ENCODE measurements at places on chromosomes 1 and 21.

DNA sequence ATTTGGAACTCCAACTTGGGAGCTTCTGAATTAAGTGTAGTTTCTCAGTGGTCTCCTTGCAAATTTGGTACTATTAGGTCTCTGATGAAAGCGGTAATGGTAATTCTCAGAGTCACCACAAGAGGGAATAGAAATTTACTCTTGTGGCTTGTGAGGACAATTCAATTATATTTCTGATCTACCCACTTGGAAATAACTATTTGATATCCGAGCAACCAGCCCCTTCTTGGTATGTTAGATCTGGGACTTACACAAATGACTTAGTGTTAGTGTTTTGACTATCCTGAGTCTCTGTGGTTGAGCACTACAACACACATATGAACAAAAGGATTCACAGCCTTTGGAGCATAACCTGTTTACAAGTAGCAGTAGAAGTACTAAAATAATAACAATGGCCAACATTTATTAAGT is 68.1 kb downstream of the RPS6KA1 start:
- peak; percentile 51 for DNase-seq

DNA sequence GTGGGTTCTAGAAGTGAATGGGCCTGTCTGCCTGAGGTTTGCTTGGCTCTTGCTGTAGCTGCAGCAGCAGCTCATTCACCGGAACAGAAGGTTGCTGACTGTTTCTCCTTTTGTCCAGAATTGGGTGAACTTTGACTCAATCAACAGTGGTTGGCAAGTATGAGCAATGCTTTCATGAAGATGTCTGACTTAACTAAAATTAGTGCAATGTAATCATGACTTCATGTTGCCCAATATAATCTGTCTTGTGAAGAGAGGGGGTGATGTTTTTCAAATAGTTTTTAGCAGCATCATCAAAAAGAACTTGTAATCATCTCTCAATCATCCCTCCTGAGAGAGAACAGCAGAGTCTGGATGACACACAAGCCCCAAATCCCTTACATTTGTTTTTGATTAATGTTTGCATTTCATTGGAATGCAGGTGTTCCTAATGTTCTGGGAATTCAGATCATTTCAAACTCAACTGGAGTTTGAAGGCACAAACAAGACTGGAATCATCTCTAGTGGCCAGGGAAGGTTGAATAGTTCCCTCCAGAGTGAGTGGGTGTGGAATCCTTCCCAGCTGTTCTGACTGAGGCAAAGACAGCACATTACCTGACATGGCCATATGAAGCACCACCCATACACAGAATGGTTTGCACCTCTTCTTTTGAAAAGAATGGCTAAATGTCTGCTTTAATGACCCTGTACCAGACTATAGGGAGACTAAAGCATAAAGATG is 82.9 kb downstream of the HLX start:
- DNase-seq = peak; percentile 99

DNA sequence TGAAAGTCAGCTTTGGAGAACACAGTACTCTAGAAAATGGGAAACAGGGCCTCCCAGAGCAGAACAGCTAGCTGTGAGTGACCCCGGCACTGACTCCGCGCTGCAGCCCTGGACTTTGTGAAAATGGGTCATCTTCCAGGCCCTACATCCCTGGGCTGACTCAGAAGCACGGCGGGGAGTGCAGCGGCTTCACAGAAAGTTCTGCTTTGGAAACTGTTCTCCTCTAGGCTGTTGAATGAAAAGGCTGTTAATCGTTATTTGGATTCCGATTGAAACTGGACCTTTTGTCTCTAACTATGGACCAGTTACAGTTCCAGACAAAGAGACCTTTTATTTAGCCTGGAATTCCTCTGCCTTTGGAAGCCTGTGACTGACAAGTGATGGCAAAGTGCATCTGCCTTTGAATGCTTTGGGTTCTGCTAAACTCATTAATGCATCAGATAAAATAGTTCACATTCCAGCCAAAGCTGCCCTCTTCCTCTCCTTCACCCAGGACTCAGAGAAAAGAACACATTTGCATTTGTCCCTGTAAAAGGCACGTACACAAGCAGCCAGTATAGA is 144.9 kb upstream of the HOOK1 start:
- peak; percentile 55 for DNase-seq

GRCh38 chr21:28633839-28634555 is 358.7 kb downstream of the LTN1 start:
- DNase-seq = peak; percentile 76

DNA sequence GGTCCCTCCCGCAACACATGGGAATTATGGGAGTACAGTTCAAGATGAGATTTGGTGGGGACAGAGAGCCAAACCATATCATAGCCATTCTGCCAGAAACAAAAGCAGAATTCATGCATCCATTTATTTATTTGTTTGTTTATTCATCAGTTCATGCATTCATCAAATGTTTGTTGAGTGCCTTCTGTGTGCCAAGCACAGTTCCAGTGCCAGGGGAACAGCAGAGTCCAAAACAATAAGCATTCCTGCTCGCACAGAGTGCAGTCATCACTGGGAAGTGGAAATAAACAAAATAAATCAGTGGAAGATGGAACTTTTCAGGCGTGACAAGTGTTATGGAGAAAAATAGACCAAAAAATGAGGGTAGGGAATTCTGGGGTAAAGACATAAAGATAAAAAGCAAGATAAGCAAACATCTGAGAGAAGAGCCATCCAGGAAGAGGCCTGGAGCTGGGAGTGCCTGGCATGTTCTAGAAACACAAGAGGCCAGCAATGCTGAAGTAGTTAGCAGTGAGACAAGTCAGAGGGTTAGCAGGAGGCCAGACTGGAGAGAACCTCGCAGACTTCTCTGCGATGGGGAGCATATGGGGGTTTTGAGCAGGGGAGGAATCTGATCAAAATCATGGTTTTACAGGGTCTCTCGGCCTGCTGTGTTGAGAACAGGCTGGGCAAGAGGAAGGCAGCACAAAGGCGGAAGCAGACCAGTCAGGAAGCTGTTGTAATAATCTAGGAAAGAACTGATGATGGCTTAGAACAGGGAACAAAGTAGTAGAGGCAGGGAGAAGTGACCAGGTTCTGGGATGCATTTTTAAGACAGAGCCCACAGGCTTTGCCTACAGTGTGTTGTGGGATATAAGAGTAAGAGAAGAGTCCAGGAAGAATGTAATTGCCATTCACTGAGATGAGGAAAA is 113.2 kb downstream of the GLUL start:
- no peak for DNase-seq

DNA sequence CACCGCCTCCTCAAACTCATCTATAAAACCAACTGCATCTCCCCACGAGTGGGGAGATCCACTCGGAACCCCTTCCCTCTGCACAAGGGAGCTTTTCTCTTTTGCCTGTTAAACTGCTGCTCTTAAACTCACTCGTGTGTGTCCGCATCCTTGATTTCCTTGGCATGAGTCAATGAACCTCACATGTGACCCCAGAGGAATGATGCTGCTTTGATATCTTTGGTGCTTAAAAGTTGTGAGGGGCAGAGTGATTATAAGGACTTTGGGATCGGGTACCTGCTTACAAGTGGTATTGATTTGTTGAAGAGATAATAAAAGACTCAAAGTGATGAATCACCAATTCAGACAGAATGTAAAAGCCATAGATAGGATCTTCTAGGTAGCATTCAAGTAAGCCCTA is 125.3 kb downstream of the GREM2 start:
- DNase-seq = no peak

DNA sequence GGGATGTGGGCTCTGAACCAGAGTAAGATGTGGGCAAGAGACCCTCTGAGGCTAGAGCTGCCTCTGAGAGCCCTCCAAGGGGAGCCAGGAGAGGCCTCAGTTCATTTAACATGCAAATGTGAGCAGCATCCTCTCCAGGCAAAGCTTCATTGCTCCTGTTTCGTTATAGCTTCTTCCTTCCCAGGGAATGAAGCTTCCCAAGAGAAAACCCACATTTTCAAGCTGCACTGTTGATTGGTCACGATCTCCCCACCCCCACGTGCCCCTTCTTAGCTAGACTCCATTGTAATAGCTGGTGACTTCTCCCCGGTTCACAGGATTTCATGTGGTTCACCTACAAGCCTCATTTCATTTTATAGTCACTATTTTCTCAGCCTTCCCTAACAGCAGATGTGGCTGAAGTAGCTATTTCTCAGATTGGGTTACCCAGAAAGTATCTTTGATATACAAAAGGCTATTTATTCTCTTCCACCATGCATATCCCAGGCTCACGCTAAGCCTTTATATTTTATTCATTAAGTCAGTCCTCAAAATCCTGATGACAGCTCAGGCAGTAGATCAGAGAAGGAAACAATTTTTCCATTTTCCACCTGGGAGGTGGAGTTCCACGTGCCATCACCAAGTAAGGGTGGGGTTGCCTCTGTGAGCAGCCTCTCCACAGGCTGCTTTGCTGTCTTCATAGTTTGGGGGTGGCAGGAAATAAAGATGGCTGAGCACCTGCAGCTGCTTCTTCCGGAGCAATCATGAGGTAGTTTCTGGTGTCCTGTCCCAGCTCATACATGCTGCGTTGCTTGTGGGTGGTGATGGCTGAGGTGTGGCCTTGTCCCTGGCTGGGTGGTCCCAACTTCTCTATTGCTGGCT is 178.3 kb upstream of the RAB4A start:
- no peak for DNase-seq

- no peak for DNase-seq
Measured at GRCh38 chr1:109396871-109397580, 692 bp downstream of the SORT1 start.

GRCh38 chr1:179046808-179047635 is 21.3 kb downstream of the FAM20B start:
- DNase-seq = no peak

- peak; percentile 38 for DNase-seq
Measured at GRCh38 chr1:241593186-241593585, 47.0 kb downstream of the CHML start.

DNA sequence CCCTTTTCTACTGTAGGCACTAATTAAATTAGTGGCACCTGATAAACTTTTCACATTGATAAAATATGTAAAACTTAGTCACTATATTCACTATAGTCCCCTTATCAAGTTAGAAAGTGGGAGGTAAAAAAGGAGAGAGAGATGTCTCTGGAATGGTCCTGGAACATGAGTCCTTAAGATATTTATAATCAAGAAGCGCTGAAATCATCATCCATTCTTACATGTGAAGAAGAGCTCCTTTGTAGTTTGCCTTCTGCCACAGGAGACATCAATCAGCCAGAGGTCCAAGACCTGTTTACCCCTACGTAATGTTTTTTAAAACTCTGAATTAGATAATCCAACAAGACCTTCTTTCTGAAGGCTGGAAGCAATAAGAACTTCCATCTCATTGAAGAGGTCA is 65.3 kb downstream of the GATAD2B start:
- no peak for DNase-seq

GRCh38 chr1:44037154-44037553 is 5.9 kb upstream of the SLC6A9 start:
- peak; percentile 57 for DNase-seq

GRCh38 chr1:233440951-233441401 is 113.5 kb downstream of the MAP3K21 start:
- peak; percentile 65 for DNase-seq

DNA sequence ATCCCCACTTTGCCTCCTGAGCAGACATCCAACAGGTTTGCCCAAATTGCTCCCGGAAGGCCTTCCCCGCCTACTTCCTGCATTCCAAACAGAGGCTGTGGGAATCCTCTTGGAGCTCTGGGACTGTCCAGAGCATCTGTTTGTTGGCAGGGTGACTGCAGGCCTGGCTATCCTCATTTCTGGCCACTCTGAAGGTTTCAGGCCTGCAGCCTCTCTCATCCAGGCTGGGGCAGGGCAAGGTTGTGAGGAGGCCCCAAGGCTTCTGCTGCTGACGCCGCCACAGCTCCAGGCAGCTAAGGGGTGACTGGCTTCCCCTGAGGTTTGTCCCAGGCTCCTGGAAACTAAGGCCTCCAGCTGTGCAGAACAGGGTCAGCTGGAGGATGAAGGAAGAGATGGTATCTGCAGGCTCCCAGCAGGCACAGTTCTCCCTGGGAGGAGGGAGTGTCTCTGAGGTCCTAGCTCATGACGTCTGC is 11.3 kb downstream of the CDK18 start:
- DNase-seq = no peak

GRCh38 chr1:241870336-241870735 is 22.3 kb downstream of the EXO1 start:
- DNase-seq = no peak

DNA sequence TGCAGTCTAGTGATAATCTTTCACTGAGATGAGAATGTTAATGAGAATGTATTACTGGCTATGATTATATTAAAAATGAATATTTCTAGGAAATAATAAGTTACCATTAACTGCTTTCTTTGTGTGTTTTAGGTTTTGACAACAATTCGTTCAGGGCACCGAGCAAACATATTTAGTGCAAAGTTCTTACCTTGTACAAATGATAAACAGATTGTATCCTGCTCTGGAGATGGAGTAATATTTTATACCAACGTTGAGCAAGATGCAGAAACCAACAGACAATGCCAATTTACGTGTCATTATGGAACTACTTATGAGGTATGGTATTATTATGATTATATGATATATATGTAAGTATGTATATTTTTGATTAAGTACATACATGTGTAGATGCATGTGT is 37.8 kb upstream of the MPC2 start:
- no peak for DNase-seq

- no peak for DNase-seq
Measured at GRCh38 chr1:38614861-38615260, 244.7 kb downstream of the RRAGC start.

GRCh38 chr1:53890522-53890941 is 935 bp upstream of the YIPF1 start:
- no peak for DNase-seq

- no peak for DNase-seq
Measured at GRCh38 chr21:46661642-46662366, 26.3 kb downstream of the PRMT2 start.
